ENCODE measurements at places on chromosomes 5 and 9.

DNA sequence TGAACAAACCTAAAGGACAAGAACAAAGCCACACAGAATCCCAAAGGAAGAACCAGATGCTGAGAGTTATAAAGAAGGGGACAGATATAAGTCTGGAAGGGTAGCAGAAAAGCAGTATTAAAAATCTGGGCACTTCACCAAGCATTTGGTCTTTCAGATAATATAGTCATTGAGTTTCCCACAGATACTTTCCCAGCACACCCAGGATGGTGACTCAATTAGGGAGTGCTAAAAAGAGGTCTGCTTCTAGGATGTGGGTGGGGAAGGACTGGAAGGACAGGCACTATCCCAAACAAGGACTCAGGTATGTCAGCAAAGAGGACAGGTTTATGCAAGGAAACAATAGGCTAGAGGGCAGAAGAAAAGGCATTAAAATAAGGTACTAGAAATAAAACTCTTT is 59.3 kb downstream of the DIAPH1 start:
- DNase-seq = no peak

GRCh38 chr5:135988546-135988945 is 33.8 kb upstream of the LECT2 start:
- no peak for DNase-seq

DNA sequence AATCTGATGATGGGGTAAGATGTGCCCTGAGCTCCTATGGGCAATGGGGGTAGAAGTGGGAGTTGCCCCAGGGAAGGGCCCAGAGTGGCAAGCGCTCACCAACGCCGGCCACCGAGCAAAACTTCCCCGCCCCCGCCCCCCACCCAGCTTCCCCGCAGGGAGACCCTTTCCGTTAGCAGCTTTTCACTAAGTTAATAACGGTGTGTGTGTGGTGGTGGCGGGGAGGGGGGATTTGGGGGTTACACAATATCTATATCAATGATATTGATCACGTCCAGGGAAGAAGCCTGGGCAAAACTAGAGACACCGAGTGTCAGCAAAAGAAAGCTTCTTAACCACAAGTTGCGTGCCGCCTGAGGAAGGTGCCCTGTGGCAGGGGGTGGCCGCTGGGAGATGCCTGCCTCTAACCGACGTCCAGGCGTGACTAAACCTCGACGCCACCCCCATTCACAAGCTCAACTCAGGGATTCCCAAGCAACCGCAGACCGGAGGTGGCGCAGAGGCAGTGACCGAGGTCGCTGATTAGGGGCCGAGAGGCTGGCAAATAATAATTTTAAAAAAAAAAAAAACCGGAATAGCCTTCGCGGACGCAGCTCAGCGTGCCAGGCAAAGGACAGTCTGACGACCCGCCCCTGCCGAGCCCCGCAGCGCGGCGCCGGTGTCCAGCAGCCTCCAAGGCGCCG is 222.6 kb downstream of the MEF2C start:
- DNase-seq = no peak

GRCh38 chr5:135571066-135571609 is 7.7 kb downstream of the CXCL14 start:
- no peak for DNase-seq

Data from stimulated activated CD4-positive, alpha-beta T cell treated with anti-CD3 and anti-CD28 coated beads, Interleukin-2, amount 100 ng/mL, for 48 hours (primary cell).